GM12878 (cell line): ENCODE measurements at places on chromosomes 16 and 17.

DNA sequence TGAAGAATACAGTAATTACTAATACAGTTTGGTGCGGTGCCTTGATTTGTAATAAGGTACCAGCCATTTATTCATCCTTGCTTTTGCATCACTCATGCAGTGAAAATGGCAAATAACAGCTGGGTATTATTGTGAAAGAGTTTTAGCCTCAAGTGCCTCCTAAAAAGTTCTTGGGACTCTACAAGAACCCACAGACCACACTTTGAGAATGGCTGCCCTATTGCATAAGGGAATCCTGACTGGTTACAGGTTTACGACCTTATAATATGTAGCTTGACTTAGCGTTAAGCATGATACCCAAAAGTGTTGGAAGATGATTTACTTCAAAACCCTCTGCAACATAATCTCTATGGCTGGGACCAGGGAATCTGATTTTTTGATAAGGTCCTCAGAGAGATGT, 4.2 kb downstream of the MYH13 start:
- no peak for DNase-seq
- no peaks in the 10 kb centered on the region for H3K36me3 ChIP-seq
- no peak overlapping the region for H3K4me3 ChIP-seq

GRCh38 chr16:84080378-84080777, 36.4 kb downstream of the MBTPS1 start:
- peaks cover 29% of the 10 kb centered on the region for H3K36me3 ChIP-seq
- H3K27ac ChIP-seq: no peak overlapping the region
- DNase-seq: no peak
- H3K4me3 ChIP-seq: no peak overlapping the region

DNA sequence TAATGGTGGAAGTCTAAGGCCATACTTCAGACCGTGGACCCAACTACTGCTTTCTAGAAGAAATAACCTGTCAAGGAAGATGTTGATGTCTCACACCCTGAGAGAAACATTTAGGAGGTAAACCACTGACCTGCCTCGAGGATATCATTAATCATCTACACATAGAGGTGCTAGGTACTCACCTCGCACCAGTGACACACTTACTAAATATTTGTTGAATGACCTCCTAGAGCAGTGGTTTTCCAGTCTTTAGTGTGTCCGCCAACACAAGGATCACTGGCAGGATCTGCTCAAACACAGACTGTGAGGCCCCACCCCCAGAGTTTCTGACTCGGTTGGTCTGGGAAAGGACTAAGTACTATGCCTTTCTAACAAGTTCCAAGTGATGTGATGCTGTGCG, 197.4 kb upstream of the CACNG5 start:
- no peaks in the 10 kb centered on the region for H3K4me1 ChIP-seq
- no peak for DNase-seq
- H3K27me3 ChIP-seq: no peaks in the 10 kb centered on the region

- H3K36me3 ChIP-seq: no peaks in the 10 kb centered on the region
- no peaks in the 10 kb centered on the region for H3K27me3 ChIP-seq
- no peak overlapping the region for H3K27ac ChIP-seq
- H3K4me1 ChIP-seq: no peaks in the 10 kb centered on the region
- no peak for DNase-seq
Observed at GRCh38 chr16:69236319-69236718, 49.4 kb downstream of the SNTB2 start.

- no peaks in the 10 kb centered on the region for H3K27me3 ChIP-seq
- H3K4me1 ChIP-seq: no peaks in the 10 kb centered on the region
- H3K27ac ChIP-seq: no peak overlapping the region
- H3K4me3 ChIP-seq: no peak overlapping the region
- peaks cover 12% of the 10 kb centered on the region for H3K36me3 ChIP-seq
Observed at GRCh38 chr17:63681530-63681929, 18.4 kb downstream of the LIMD2 start.

DNA sequence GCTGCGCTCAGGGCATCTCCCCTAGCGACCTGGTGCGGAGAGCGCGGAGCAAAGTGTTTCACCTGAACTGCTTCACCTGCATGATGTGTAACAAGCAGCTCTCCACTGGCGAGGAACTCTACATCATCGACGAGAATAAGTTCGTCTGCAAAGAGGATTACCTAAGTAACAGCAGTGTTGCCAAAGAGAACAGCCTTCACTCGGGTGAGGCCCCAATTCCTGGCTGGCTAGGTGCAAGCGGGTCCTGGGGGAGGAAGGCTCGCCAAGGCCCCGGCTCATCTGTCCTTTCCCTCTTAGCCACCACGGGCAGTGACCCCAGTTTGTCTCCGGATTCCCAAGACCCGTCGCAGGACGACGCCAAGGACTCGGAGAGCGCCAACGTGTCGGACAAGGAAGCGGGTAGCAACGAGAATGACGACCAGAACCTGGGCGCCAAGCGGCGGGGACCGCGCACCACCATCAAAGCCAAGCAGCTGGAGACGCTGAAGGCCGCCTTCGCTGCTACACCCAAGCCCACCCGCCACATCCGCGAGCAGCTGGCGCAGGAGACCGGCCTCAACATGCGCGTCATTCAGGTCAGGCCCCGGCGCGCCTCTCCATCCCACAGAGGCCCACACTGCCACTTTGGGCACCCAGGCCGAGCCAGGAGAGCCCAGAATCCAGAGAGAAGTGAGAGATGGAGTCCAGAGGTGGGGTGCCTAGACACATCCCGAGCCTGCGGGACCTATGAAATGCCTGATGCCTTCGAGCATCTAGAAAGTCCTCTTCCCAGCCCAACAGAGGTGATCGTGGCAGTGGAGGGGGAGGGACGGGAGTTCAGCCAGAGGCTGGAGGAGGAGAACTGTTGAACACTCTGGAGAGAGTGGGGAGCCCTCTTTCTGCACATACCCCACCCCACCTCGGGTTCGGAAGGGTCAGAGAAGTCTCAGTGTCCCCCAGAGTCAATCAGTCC, 3.3 kb downstream of the LHX1 start:
- no peak for DNase-seq
- peaks cover 67% of the 10 kb centered on the region for H3K27me3 ChIP-seq
- H3K4me1 ChIP-seq: no peaks in the 10 kb centered on the region
- no peak overlapping the region for H3K27ac ChIP-seq
- H3K36me3 ChIP-seq: no peaks in the 10 kb centered on the region

DNA sequence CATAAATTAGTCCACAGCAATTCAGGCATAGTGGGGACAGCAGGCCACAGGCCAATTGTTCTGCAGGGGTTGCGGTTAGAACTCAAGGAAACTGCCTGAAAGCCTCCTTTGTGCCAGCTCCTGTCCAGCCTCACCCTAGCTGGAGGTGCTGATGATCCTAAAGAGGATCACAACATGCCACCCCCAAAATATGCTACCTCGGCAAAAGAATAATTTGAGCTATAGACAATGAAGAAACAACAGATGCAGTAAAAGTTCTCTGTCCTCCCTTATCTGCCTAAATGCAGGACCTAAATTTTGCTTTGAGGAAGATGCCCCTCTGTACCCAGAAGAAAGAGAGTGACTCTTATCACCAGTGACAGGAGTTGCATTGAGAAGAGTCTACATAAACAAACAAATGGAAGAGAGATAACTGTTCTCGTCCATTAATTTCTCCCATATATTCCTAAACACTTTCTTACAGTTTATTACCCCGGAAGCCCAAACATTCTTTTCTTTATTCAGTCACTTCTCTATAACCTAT, 14.7 kb downstream of the ALOX15 start:
- H3K4me3 ChIP-seq: no peak overlapping the region
- peaks cover 3% of the 10 kb centered on the region; the same call in 1 of the 2 replicates for H3K27me3 ChIP-seq
- no peak for DNase-seq
- H3K4me1 ChIP-seq: no peaks in the 10 kb centered on the region
- H3K27ac ChIP-seq: no peak overlapping the region

DNA sequence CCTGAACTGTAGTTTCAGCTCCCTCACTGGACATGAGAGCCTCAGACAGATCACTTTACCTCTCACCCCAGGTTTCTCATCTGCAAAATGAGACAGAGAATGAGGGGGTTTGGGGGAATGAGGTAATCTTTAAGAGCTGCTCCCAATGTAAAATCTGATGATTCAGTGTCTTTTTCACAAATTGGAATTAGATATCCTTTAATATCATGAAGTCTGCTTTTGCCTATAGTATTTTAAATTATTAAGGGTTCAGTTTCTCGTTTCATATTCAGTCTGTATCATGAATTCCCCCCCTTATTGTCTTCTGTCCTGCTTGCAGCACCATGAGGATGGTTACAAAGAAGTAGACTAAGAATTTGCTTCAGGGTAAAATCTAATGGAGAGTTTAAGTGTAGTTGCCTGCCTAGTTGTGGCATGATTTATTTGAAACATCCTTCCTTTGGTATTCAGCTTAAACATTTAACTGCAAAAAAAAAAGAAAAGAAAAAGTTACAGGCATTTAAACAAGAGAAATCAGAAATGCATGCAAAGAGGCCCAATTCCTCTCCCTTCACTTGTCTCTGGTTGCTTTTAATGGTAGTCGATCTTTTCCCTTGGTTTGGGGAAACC, 77.3 kb downstream of the WNT3 start:
- peaks cover under 1% of the 10 kb centered on the region; the same call in 1 of the 2 replicates for H3K4me1 ChIP-seq
- H3K27ac ChIP-seq: no peak overlapping the region
- no peaks in the 10 kb centered on the region for H3K36me3 ChIP-seq
- no peak for DNase-seq
- no peak overlapping the region for H3K4me3 ChIP-seq

DNA sequence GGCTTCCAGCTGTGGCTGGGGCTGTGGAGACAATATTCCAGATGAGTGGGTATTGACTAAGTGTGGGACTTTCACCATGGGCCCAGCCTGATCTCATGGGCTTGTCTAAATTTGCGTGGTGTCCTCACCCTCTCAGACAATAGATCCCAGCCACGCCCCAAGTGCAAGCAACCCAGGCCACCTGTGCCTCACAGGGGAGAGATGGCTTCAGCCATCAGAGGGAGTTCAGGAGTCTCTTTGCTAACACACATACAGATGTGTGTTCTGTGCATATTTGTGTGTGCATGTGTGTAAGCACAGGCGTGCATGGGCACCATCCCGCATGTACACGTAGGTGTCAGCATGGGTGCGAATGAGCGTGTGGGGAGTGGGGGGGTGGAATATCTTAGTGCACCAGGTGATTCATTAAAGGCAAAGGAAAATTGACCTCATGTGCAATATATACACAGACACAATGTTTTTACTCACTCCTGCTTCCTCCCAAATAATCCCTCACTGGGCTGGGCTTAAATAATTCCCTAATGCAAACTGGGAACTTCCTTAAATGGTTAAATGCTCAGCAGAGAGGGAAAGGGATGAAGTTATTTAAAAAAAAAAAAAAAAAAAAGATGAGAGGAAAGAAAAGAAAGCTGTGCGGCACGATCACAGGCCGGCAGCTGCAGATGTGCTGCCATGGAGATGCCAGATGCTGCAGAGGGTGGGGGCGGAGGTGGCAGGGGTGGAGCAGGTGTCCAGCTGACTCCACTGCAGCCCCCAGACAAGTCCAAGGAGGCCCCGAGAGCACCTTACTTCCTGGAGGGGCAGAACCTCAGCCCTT, 24.0 kb upstream of the CDC42EP4 start:
- DNase-seq: no peak
- no peaks in the 10 kb centered on the region for H3K36me3 ChIP-seq
- no peak overlapping the region for H3K4me3 ChIP-seq
- no peak overlapping the region for H3K27ac ChIP-seq
- no peaks in the 10 kb centered on the region for H3K27me3 ChIP-seq

DNA sequence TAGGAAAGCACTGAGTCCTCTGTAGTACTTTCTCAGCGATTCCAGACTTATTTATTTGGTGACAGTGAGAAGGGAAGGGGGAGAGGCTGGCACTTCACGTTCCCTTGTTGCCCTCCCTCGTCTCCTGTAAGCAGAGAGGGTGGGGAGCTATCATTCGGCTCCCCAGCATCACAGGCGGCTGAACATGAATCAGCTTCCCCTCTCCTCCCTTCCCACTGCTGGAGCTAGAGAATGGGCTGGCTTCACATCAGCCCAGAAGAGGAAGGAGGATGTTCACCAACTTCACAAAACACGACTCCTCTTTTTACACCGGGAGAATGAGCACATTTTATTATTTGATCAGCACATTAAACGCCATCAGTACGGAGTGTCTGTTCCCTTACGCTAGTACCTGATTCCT, 6.7 kb upstream of the CMIP start:
- no peak overlapping the region for H3K27ac ChIP-seq
- peaks cover 2% of the 10 kb centered on the region; the same call in 1 of the 2 replicates for H3K27me3 ChIP-seq
- no peak overlapping the region for H3K4me3 ChIP-seq
- no peaks in the 10 kb centered on the region; the same call in 1 of the 2 replicates for H3K36me3 ChIP-seq
- no peak for DNase-seq
- peaks cover 6% of the 10 kb centered on the region for H3K4me1 ChIP-seq

GRCh38 chr17:43578699-43579565, 32.8 kb upstream of the ETV4 start:
- H3K27me3 ChIP-seq: no peaks in the 10 kb centered on the region
- peak; percentile 74 for DNase-seq
- no peak overlapping the region for H3K4me3 ChIP-seq
- H3K27ac ChIP-seq: peak overlapping the region; percentile 41

DNA sequence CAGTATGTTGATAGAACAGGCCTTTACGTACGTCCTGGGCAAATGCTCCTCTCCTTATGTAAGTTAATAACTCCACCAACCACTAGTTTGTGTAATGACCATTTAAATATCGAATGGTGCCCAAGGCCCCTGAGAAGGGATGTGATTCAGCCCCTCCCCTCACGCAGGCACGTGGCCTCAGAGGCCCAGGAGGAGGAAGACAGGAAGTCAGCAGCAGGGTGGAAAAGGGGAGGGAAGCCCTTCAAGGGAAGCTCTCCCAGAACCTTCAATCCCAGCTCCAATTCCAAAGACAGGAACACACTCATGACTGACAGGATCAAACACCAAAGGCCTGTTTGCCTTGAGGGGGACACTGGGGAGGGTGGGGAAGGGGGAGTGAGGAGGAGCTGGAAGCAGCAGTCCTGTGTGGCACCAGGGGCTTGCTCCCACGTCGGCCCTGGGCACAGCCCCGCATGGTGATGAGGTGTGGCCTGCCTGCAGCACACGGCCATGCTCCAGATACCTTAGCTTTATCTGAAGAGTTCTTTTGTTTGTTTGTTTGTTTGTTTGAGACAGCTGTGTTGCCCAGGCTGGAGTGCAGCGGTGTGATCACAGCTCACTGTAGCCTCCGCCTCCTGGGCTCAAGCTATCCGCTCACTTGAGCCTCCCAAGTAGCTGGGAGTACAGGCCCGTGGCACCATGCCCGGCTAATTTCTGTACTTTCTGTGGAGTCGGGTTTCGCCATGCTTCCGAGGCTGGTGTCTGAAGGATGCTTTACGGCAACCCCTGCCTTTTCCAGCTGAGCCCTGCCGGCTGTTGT, 105.0 kb downstream of the ZNF778 start:
- H3K4me3 ChIP-seq: no peak overlapping the region
- DNase-seq: no peak
- H3K27ac ChIP-seq: no peak overlapping the region
- no peaks in the 10 kb centered on the region for H3K27me3 ChIP-seq

GRCh38 chr16:57541754-57542435, 548 bp upstream of the ADGRG5 start:
- peaks cover 61% of the 10 kb centered on the region for H3K4me1 ChIP-seq
- DNase-seq: no peak
- peak overlapping the region; percentile 98 for H3K4me3 ChIP-seq
- H3K27me3 ChIP-seq: no peaks in the 10 kb centered on the region
